ENCODE measurements at places on chromosomes 5 and 9.

DNA sequence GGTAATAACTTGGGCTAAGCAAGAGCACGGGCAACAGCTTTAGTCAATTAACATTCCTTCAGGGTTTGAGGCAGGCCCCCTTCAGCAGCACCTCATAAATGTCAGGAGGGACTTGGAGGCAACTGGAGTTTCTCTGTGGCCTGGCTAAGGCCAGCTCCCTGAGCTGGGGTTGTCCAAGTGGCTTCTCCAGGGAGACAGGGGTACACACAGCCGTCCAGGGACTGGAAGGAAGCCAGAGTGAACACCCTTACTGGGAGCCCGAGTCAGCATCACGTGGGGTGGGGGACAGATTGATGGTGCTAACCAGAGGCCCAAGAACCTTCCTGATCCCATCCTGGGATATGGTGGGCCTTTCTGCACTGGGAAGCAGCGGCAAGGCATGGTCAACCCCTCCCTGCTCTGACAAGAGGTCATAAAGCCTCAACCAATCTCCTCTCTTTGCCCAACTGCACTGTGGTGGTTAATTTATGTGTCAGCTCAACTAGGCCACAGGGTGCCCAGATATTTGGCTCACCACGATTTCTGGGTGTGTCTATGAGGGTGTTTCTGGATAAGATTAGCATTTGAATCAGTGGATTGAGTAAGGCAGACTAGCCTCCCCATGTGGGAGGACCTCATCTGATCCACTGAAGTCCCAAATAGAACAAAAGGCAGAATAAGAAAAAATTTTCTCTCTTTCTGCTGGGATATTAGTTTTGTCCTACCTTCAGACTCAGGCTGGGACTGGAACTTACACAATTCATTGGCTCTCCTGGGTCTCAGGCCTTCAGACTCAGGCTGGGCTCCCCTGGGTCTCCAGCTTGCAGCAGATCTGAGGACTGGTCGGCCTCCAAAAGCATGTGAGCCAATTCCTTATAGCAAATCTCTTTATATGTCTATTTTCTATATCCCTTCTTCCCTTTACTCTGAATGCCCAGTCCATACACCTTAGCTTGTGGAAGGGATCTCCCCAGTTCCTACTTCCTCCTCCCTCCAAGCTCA lies 127.2 kb upstream of the LARP1 start:
- no peak for DNase-seq

DNA sequence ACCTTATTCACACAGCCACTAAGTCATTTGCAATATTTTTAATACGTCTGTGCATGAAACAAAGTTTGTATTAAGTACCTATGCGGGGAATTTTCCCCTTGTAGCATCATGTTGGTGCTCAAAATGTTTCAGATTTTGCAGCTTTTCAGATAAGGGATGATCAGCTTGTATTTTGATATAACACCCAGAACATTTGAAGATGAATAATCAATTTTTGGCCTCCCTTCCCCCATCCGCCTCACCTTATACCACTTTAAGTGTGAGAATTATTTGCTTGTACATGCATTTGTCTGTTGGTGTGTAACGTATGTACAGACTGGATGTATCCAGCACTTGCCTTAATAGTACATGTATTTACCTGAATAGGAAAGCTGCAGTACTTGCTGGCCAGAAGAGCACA lies 1.7 kb downstream of the JAK2 start:
- DNase-seq: no peak

GRCh38 chr9:23686257-23686656 lies 139.8 kb downstream of the ELAVL2 start:
- no peak for DNase-seq

DNA sequence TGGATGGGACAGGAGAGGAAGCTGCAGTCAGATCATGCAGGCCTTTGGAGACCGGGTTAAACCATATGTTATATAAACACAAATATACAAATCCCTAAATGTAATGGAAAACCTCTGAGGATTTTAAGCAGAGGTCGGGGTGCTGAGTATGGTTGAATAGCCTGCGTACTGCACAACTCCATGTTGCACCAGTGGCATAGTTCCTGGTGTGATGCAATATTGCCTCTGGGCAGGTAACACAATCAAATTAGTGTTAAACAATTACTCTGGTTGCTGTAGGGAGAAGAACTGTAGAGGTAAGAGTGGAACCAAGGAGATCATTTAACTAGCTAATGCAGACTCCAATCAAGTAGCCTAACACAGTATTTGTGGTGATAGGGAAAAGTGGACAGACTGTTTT lies 21.3 kb upstream of the RNF145 start:
- DNase-seq: no peak

DNA sequence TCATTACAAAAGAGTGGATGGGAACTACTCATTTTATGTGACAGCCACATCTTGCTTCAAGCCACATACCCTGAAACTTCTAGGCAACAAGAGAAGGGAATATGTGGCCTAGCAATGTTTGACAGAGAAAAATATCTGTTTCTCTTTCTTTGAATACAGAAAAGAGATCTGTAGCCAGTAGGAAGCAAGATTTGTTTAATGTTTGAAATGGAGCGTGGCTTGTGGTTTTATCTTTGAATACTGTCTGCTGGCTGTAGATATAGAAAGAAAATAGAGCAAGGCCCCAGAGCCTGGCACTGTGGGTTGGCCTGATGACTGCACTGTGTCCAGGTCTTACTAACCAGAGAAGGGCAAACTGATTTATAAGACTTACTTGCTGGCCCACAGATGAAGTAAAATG lies 133.8 kb downstream of the ARHGEF28 start:
- no peak for DNase-seq

DNA sequence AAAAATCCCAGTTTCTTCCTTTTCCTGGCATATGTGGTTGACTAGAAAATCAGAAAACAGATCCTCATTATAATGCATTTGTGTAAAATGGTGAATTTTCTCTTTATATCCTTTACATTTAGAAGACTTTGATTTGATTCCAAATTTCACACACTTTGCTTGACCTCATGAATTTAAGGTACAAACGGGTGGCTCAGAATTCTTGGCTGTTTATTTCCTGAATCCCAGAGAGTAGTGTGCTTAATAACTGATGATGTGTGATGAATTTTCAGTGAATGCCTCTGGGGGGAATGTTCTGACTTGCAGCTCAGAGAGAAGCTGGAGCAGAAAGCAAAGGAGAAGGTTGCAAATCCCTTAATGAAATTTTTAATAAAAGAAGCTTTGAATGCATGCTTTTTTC lies 126.8 kb downstream of the SPATA31D1 start:
- no peak for DNase-seq

- no peak for DNase-seq
These were observed 61.9 kb upstream of the GPBP1 start for GRCh38 chr5:57111993-57112392.

- no peak for DNase-seq
These were observed 57.1 kb upstream of the PSD2 start for GRCh38 chr5:139738193-139739149.

GRCh38 chr5:5983261-5983980 lies 394.9 kb downstream of the MED10 start:
- DNase-seq: no peak

DNA sequence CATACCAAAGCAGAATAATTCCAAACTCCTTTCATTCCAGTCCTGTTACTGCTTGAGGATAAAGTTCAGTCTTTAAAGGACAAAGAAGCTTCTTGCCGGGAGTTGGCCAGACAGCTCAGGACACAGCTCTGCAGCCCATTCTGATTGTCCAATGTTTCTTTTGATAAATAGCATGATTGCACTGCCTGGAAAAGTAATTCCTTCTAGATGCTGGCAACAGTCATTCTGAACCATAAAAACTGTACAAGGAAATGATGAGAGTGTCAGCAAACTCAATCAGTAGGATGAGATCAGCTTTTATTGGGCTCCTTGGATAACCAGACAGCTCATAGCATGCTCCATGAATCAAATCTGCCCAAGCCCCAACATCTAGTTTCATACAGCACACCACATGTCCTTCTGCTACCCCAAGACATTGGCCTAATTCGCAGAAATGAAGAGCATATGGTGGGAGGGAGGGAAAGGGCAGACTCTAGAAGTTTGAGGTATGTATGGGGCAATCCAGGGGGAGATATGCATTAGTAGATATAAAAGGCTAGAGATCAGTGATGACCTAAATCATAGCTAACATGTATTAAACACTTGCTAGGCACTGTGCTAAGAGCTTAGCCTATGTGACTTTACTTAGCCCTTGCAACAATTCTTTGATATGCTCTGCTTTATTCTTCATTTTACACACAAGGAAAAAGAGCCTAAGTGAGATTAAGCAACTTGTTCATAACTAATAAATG lies 219.9 kb upstream of the NREP start:
- DNase-seq: no peak

- DNase-seq: no peak
These were observed 648.3 kb upstream of the ZNF608 start for GRCh38 chr5:125394661-125395280.

DNA sequence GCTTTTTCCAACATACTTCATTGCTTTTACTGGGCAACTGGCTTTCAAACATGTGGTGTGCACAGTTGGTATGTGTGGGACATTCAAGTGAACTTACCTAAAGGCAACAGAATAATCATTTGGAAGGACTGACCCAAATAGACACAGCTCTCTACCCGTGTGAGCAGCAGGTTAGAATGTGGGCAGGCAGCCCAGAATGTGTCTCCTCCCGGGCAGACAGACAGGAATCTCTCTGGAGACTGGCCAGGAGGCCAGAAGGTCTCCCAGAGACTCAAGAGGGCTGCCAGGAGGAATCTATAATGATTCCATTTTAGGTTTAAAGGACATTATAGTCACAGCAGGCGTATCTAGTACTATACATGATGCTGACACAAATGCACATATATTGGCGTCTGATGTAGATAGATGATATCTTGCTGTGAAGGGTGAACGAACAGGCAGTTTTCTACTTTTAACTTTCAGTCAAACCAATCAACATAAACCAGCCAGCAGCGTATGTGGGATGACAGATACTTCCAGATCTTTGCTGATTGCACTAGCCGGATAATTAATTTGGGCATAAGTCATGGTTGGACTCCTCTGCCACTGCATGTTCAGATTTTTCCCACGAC lies 297.4 kb upstream of the ZNF608 start:
- DNase-seq: no peak

DNA sequence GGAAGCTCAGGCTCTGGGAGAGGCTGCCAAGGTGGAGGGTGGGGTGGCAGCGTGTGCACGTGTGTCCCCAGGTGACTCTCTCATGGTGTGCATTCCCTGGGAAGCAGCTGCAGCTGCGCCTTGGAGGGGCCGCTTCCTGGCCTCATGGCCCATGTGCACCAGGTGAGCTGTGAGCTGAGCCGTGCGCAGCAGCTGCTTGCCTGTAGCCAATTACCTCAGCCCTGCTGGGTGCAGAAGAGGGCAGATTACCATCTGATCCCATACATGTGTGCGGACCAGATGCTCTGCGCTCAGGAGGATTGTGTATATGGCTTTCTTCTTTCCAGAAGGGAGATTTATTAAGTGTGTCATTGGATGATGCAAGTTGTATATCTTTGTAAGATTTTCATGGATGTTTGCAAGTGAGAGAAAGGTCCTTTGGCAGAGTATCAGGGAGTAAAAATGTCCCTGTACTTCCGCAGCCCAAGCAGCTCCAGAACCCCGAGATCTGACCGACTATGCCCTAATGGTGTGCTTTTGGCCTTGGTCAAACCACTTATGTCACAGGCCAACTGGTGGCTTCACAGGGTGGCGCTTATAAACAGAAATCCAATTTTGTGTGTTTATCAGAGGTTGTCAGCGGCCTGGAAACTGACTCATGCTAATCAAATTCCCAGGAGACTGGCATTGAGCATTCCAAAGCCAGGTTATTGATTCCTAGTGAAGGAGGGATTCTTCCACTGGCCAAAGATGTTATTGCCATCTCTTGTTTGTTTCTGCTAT lies 229.3 kb downstream of the GOLPH3 start:
- DNase-seq: no peak

- DNase-seq: no peak
These were observed 74.1 kb downstream of the PHF2 start for GRCh38 chr9:93650448-93650847.

DNA sequence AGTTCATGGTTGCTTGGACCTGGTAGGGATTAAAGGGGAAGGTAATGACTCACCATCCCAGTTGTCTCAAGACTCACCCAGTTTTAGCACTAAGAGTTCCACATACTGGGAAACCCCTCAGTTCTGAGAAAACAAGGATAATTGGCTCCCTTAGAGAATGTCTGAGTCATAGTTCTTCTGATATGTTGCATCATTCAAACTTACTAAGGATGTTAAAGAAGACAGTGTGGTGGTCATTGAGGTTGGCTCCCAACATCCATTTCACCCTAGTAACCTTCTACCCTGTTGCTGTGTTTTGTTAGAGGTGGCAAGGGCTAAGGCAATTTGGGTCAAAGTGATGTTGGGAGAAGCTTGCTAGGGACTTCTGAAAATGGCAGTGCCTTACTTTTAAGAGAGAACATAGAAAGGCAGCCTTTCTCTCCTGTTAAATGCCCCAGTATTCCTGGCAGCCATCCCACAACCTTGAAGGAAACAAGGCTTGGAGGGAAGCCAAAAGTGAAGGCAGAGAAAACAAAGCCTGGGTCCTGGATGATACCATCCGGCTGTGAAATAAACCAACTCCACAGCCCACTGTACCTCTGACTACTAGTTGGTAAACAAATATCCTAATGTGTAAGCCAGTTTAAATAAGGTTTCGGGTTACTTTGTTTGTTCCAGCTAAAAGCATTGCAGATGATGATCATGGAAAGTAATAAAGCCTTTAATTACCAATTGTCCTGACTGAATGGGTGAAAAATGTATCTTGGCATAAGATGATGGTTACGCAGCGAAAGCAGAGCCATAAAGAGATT lies 80.4 kb upstream of the ADAMTSL1 start:
- no peak for DNase-seq

- DNase-seq: no peak
These were observed 129.8 kb downstream of the CD180 start for GRCh38 chr5:67066815-67067214.

DNA sequence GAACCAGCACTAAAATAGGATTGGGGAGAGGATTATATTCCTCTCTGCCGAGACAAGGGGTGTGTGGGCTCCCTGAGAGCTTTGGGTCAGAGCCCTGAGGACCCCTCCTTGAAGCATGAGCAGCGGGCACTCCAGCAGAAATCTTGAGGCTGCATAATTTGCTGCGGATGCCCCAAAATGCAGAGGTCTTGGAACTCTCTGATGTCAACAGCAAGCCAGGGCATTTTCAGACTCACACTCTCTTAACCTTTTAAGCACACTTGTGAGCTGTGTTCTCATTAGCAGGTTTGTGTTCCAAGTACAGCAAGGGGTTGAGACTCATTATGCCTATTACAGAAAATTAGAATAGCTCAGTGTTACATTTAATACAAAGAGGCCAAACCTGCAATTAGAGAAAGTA lies 513.0 kb upstream of the ADAMTS16 start:
- DNase-seq: no peak

GRCh38 chr9:2299843-2300205 lies 284.7 kb downstream of the SMARCA2 start:
- DNase-seq: no peak
